ENCODE measurements at places on chromosomes 2 and 18.

DNA sequence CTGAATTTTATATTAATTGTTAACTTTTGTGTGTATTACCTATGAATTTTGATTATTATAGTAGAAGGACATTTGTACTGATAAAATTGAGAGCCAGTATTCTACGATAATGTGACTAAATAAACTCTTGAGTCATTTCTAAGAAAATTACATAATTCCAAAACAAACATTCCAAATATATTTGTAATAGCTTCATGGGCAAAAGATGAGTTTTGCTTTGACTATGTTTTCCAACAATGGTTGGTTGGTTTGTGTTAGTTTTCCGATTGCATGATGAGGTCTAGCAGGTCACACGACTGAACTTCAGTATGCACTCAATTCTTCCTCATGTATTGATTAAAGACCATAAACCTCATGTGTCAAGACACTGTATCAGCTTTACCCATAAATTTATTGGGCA is 71.7 kb upstream of the WDR75 start:
- DNase-seq, result no peak

- DNase-seq, result no peak
Observed at GRCh38 chr2:225378984-225379383, 20.5 kb upstream of the NYAP2 start.

DNA sequence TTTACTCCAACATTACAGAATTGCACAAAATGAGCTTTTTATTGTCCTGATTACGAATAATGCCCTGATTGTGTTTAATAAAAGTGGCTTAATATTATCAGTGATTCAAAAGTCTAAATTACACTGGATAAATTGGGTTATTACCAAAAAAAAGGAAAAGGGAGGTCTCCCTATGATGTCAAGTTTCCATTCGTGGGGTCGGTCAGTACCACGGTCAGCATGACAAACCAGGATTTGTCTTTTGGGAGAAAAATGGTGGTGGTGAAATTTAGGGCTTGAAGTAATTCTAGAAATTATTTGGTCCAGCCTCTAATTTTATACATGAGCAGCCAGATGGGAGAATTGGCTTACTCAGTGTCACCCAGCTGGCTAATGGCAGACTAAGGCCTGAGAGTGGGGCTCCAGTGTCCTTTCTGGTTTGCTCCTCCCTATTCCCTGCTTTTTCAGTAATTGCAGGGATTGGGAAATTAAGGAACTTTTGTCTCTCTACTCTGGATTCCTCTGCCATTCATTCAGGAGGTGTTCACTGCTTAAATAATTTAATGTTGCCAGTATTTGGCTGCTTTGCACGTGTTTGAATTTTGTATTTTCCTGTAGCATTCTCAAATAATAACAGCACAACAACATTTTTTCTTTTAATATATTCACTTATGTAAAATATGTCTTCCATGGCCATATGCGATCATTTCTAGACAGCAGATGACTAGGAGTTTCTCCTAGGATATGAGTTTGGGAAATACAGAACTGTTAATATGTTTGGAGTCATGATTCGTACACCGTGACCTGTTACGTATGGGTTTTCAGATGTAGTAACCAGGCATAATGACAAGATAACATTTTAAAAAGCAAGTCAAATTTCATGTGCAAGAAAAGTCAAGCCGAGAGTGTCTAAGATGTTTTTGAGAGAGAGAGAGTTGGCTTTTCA is 128.9 kb upstream of the NOSTRIN start:
- no peak for DNase-seq

GRCh38 chr2:231866450-231866849 is 59.7 kb downstream of the NPPC start:
- DNase-seq, result no peak

GRCh38 chr2:235227590-235227989 is 266.3 kb upstream of the AGAP1 start:
- DNase-seq, result no peak

DNA sequence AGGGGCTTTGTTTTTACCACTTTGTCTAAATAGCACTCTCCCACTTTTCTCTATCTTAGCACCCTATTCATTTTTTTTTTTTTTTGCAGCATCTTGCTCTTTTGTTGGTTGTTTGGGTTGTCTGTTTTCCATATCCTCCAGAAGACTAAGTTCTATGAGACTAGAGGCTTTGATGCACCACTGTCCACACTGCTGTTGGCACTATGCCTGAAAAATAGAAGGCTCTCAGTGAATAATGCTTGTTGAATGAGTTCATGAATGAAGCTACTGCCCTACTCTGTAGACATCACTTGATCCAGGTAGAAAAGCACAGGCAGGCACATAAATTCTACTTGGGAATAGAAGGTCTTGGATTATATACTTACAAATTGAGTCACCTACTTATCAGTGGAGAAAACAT is 7.3 kb downstream of the IL1A start:
- DNase-seq, result no peak

GRCh38 chr18:48408111-48408726 is 964 bp downstream of the ZBTB7C start:
- DNase-seq, result no peak

DNA sequence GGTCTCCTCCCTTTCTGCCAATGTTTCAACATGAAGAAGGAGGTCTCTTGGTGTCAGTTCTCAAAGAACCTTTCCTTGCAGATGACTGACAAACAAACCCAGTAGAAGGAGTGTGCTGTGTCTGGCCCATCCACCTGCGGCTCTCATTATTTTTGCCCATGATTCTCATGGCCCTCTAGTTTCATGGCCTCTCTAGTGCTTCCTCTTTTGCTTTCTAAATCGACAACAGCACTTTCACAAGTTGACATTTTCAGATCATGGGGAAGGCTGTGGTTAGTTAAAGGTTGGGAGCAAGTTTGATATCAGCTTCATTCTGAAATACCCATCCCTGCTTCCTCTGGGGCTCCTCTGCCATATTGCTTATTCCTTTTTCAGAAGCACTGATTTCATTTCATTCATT is 805.2 kb downstream of the SLC4A3 start:
- no peak for DNase-seq

- DNase-seq, result no peak
Observed at GRCh38 chr18:49645841-49646351, 84.0 kb downstream of the LIPG start.

GRCh38 chr2:86352727-86353221 is 15.3 kb upstream of the REEP1 start:
- DNase-seq, result no peak

- DNase-seq, result no peak
Observed at GRCh38 chr2:235566415-235566814, 72.6 kb downstream of the AGAP1 start.

DNA sequence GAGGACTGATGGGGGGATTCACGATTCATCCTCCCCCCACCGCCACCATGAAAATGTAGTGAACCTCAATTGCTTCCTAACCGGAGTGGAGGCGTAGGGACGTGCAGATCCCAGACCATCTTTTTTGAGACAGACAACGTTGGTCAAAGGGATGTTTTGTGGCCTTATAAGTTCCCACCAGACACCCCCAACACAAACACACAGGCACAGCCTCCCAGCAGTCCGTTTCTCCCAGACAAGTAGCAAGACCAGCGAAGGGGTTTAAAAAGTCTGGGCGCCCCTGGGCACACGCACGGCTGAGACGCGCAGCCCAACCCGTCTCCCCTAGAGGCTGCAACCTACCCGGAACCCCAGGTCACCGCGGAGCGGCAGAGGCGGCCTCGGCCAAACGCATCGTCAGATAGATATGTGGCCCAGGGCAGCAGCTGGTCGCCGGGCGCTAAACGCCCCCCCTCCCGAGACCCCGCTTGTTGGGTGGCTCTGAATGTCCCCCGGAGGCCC is 1.3 kb downstream of the GBX2 start:
- no peak for DNase-seq

DNA sequence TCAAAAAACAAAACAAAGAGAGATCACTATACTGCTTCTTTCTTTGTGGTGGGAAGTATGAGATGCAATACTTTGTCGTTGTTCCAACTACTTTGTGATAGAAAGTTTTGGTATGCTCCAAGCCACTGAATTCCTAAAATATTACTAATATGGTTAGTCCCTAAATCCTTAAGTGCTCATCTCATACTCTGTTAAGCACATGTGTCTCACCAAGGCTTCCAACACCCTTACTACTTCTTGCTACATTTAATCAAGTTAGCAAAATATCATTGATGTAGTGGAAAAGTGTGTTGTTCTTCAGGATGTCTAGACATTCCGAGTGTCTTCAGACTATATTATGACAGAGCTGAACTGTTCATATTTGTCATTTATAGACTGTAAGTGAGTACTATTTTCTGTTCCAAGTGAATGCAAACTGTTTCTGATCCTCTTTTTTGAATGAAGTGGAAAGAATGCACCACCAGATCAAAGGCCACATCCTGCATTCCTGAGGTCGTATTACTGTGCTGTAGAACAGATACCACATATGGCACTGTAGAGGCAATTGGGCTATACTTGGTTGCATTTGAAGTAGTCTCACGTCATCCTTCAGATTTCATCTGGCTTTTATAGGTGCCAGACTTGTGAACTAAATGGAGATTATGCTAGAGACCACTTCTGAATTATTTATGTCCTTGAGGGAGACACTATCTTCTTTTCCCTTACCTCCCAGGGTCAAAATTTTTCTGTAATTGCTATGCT is 298.4 kb upstream of the ZNF521 start:
- DNase-seq, result no peak

DNA sequence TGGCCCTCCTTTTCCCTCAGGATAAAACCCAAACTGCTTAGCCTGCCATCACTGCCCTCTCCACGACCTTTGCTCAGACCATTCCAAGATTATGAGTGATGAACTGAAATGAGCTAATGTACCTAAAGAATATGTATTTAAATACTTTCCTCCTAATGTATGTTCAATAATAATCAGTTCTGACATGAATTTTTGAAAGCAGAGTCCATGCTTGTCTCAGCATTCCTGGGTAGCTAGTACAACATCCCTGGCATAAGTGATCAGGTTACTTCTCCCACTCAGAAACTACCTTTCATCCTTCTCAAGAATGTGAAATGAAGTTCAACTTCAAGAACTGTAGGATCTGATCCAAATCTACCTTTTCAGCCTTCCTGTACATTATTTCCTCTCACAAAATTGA is 103.6 kb downstream of the UNC80 start:
- no peak for DNase-seq

DNA sequence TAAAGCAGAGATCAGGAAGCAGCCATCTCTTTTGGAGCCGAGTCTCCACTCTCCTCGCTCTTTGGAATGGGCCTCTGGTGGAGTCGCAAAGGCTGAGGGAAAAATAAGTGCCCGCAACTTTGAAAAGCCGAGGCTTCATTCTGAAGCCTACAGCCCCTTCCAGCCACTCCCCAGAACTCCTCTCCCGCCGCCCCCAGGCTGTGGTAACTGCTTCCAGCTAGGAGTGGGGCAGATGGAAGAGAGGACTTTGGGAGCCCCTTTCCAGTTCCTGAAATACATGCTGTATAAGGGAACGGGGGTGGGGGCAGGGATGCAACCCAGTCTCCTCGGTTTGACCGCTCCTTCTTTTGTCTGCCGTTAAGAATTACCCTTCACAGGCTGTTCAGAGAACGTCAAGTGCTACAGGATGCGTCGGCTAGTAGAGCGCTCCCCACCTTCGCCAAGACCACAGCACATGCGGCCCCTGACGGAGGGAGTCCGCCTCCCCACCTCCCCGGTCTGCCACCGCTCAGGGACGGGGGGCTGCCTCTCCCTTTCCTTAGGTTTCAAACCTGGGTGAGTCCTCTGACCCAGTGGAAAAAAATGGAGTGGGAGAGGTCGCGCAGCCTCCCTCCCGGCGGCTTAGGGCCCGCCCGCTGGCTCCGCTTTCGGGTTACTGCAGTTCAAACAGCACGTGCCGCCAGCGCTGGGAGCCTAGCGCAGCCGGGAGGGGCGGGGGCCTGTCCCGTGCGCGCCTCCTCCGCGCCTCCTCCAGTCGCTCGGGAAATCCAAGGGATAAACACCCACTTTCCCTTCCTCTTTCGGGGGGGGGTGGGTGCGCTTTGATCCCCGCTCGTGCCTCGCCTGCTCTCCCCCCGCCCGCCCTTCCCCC is 4.9 kb downstream of the CYP26B1 start:
- DNase-seq, result no peak

- DNase-seq, result no peak
Observed at GRCh38 chr2:236558036-236558435, 11.6 kb upstream of the ACKR3 start.

- DNase-seq, result no peak
Observed at GRCh38 chr2:11377928-11378545, 33.6 kb upstream of the ROCK2 start.

GRCh38 chr2:30348825-30349224 is 98.2 kb upstream of the LCLAT1 start:
- DNase-seq, result no peak

DNA sequence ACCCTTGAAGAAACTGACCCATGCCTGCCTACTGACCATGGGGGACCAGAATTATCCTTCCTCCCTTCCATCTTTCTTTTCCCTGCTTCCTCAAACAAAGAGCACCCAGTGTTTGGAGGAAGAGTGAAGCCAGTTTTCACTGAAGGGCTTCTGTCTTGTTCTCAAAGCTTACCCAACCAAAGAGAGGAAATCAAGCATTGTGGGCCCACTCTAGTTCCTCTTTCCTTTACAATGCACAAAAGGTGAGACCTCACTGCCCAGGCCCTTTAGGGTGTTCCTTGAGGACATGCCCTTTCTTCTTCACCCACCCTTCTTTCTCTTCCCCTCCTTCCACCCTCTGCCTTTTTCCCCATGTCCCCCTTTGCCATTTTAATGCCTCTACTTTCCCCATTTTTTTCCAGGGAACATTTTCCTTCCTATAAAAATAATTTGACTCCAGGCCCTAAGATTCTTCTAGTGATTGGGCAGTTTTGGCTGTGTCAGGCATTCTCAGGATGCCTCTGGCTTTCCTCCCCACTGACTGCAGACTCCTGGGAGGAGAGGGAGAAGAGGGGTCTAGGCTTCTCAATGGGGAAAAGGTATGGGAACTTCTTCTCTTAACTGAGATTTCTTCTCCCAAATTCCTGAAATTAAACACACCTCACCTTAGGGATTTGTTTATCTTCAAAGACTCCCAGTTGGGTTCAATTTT is 126.6 kb upstream of the RMDN2 start:
- no peak for DNase-seq
